Stimulated activated CD4-positive, alpha-beta T cell treated with anti-CD3 and anti-CD28 coated beads, Interleukin-4, amount 100 ng/mL, for 4 hours (primary cell): ENCODE measurements at places on chromosomes 6 and 20.
A peak's percentile ranks its signal among the peaks of the same experiment; 100 is the strongest.

DNA sequence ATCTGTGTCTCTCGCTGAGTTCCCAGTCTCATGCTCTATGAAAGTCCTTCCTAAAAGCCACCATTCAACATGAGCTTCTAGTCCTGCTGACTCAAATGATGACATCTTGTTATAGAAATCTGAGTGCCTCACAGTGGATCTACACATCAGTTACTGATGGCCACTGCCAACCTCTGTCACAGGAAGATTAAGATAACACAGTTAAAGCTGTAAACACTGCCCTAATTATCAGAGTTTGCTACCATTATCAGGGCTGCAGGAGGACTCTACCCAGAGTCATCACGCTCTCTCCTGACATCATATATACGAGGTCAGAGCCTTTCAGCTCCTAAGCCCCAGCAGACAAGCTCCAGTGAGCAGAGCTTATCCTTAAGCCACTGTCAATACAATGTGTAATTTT lies 63.2 kb downstream of the HIVEP2 start:
- DNase-seq = no peak

DNA sequence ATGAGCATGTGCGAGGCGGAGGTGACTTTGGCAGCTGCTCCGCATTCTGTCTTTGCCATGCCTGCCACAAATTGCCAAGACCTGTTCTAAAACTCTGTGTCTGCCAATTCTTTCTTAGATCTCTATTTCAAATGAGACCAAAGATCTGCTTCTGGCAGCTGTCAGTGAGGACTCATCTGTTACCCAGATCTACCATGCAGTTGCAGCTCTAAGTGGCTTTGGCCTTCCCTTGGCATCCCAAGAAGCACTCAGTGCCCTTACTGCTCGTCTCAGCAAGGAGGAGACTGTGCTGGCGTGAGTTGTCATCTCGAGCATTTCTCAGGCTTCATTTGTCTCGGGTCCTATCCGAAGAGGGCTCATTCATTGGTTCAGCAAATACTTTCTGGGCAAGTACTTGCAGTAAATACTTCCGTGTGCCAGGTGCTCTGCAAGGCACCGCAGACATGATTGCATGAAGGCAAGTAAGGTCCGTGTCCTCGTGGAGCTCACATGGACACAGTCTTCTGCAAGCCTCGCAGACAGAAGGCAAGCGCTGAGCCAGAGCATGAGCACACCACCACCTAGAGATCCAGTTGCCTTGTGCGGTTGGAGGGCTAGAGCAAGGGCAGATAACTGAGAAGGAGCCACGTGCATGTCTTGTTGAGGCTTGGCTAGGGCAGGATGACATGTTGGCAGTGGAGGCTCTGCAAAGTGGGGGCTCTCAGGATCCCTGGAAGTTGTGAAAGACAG lies 19.7 kb upstream of the MROH8 start:
- no peak for DNase-seq

DNA sequence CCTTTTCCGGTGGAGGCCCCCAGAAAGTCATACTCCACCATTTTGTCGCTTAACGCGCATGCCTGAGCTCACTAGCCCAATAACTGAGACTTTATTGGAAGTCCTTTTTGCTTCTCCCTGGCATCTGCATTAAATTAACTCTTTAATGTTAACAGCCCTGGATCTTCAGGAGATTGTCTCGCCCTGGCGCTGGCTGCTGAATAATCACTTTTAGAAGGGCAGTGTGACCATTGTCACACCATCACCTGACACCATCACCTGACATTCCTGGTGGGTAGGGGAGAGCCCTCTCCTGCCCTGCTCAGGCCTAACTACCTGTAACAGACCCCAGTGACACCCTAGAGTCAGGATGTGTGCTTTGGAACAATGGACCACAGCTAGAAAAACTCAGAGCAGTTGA lies 115.5 kb upstream of the SNX9 start:
- no peak for DNase-seq

GRCh38 chr6:159985296-159985945 lies 16.5 kb downstream of the IGF2R start:
- DNase-seq = no peak

- DNase-seq = no peak
These were observed 61.4 kb upstream of the E2F3 start for GRCh38 chr6:20340068-20340848.

DNA sequence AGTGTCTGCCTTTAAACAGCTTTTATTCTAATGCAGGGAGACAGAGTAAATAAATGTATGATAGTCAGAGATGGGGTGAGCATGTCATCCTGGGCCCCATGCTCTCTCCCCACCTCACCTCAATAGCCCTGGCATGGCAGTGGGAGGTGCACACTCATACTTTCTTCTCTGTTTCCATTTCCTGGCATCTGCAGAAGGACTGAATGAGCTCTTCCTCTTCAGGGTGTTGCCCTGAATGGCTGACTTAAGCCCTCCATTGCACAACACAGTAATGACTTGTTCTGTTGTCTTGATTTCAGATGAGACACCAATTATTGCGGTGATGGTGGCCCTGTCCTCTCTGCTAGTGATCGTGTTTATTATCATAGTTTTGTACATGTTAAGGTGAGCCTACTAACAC lies 57.0 kb upstream of the GNRH2 start:
- peak; percentile 21 for DNase-seq

- peak; percentile 14 for DNase-seq
These were observed 2.5 kb downstream of the SMIM13 start for GRCh38 chr6:11096109-11096508.

DNA sequence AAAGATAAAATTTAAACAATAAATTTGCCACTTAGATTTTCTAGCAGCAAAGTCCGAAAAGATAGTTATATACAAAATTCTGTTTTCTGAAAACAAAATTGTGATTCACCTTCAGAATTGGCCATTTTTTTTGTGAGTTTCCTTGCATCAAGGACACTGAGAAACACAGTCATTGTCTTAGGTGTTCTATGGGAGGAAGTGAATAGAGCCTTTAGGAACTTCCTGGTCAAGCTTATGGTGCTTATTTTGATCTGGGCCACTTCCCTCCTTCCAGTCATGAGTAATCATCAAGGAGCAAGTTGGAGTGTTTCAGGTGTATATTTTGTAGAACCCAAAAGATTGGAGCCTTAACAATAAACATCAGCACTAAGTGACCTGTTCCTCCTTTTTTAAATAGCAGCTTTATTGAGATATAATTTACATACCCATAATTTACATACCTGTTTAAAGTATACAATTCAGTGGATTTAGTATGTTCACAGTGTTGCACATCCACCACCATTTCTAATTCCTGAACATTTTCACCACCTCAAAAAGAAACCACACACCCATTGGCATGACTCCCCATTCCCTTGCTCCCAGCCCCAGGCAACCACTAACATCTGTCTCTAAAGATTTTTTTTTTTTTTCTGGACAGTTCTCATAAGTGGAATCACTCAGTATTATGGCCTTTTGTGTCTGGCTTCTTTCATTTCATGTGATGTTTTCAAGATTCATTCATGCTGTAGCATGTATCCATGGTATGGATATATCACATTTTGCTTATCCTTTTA lies 17.6 kb downstream of the TMEM74B start:
- no peak for DNase-seq

DNA sequence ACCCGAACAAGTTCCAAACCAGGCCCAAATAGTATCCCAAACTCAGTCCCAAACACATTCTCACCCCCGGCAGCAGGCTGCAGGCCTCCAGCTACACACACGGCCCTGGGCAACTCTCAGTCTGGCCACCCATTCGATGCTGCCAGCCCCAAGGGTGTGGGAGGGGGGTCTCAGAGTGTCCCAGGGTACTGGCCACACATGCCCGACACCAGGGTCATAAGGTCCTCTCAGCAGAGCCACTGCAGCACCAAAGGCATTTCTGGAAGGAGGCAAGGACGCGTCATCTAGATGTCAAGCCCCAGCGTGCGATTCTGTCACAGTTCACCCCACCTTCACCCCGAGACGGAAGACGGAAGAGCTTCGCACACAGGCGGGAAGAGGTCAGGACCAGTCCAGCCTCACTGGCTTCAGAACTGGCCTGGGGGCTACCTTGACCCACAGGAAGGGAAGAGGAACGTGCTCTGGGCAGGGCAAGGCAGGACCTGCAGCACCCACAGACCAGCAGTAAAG lies 9.5 kb downstream of the MYL9 start:
- no peak for DNase-seq

- DNase-seq = no peak
These were observed 9.7 kb upstream of the CD40 start for GRCh38 chr20:46108435-46108841.

DNA sequence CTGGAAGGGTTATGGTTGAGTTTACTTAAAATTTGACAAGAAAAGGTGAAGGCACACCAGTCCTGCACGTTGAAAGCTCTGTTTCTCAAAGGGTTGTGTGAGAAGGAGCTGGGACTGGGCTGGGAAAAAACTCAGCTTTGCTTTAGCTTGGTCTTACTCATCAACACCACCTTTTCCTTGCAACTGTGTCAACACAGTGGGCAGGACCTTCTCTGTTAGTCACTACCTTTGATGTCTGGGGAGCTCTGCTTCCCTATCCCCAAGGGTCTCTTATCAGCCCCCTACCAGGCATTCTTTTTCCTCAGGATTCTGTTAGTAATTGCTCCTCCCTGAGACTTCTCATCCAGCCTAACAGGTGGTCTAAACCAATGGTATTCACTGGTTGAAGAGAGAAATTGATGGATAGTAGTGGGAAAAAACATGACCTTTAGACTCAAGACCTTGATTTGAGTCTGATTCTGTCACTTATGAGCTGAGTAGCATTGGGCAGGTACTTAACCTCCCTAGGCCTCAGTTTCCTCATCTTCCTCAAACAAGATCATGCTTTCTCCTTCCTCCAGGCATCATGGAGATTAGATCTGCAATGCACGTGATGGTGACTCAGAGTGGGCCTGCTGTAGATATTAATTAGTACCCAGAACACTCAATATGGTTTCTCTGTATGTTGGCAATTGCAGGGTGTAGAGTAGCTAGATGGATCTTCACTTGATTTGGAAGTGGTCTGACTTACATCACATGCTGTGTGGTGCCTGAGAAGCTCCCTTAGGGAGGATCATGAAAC lies 17.2 kb upstream of the FOXA2 start:
- no peak for DNase-seq

DNA sequence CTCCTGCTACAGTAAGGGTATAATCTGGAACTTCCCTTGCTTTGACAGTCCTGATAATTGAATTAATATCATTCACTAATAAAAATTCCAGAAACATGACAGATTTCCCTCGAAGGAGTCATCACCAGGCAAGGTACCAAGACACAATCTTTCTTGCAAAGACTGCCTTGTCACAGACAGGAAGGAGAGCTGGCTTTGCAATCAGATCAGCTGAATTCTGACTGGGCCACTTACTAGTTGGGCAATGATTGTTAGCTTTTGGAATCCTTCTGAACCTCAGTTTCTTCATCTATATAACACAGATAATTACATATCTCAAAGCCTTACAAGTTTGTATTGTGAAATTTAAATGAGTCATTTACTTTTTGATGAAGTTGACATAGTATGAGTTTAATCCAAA lies 344.2 kb downstream of the RFPL4B start:
- no peak for DNase-seq

DNA sequence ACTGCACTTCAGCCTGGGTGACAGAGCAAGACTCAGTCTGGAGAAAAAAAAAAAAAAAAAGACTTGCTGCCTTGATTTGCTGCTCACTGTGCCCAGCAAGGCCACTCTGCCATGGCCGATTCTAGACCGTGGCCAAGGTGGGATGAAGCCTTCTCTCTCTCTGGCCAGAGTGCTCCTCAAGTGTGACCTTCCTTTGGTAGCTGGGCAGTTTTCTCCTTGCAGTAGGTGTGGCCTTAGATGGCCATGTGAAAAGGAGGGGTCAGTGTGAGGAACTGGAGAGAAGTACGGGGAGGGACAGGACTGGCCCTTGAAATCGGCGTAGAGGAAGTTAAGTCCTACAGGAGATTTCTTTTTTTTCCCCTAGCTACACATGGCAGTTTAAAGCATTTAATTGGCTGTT lies 272.0 kb downstream of the ARID1B start:
- no peak for DNase-seq

- no peak for DNase-seq
These were observed 15.0 kb downstream of the GRM4 start for GRCh38 chr6:34130862-34131261.

- no peak for DNase-seq
These were observed 544 bp downstream of the SMIM29 start for GRCh38 chr6:34248198-34248726.

- no peak for DNase-seq
These were observed 25.9 kb downstream of the JAG1 start for GRCh38 chr20:10647909-10648308.

DNA sequence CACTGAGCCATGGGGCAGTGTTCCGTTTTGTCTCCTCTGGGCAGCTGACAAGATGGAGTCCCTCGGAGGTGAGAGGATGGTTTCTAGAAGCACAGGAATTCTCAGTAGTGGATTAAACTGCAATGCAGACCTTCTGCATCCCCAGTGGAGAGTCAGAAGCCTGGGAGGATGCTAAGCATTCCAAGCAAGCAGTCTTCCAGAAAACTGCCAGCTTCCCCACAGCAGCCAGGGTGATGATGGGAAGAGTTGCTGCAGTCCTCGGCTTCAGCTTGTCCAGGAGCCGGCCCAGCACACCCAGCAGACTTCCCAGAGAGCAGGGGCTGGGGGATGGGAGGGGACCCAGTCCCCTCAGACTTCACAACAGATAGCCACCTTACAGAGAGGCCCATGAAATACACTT lies 163.6 kb downstream of the LY86 start:
- no peak for DNase-seq

DNA sequence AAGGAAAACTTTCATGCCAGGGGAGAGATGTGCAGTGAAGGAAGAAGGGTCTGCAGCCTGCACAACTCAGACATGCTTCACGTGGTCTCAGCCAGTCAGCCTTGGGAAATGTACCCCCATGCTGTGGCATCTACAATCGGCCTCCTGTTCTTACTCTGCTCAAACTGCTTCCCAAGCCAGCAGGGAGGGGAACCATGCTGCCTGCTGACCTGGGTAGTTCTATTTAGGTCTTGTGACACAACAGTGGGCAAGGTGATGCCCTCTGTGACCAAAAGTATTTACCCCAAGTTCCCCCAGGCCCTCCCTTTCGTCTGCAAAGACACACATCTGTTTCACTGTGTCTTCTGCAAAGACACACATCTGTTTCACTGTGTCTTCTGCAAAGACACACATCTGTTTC lies 106.9 kb downstream of the SLC23A2 start:
- no peak for DNase-seq

- no peak for DNase-seq
These were observed 28.0 kb downstream of the FRMD1 start for GRCh38 chr6:168050881-168051586.

GRCh38 chr6:57137350-57137749 lies 34.8 kb upstream of the BAG2 start:
- DNase-seq = no peak

GRCh38 chr20:4320291-4320690 lies 304.9 kb upstream of the RNF24 start:
- DNase-seq = no peak
